RPMI7951 (cell line): ENCODE measurements at places on chromosomes 2 and 18. TPM values are rescaled to one million over a fixed set of nuclear protein-coding genes. Genes with fewer than 3 reads are reported as not detected.
A peak's percentile ranks its signal among the peaks of the same experiment; 100 is the strongest.

- no peak for DNase-seq
Observed at GRCh38 chr2:136929531-136929930, 164.2 kb downstream of the THSD7B start.

DNA sequence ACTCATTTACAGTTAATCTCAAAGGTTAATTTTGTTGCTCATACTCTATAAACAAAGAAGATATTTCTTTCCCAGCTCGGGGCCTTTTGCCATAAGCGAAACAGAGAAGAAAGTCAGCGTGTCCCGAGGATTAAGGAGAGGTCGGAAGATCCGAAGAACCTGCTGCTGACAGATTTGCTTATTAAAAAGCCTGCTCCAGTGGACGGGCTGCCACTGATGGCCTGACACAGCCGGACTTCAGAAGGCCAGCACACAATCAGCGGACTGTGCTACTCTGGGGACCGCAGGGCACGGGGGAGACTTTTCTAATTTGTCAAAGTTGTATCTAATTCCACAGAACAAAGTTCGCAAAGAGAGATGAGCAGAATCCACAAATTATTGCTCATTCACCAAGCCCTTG lies 315.4 kb downstream of the ETAA1 start:
- DNase-seq, result peak; percentile 26

DNA sequence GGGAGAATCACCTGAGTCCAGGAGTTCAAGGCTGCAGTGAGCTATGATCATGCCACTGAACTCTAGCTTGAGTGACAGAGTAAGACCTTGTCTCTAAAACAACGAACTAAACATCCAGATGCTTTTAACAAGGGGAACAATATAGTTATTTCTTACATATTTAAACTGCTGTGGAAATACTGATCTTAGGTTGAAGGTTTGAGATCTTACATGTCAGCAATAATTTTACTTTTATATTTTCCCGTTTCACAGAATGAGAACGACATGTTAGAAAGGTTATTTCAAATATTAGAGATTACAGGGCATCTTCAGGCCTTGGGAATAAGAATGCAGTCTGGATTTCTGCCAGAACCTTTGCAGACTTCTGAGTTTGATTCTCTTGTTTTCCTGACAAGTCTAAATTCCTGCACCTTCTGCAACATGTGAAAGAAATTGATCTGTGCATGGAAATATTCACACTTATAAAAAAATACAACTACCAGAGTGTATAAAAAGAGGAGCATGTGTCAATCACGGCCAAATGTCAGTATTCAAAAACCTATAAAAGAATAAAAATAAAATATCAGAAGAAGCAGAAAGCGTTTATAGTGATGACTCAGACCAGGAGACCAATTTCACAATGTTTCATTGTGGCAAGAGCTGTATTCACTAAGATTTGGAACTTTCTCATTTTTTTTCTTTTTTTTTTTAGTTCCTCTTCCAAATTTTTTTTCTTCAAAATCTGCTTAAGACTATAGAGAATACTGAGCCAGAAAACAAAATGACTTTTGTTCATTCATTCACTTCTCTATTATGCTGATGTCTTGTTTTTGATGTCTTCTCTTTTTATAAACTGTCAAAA lies 29.6 kb downstream of the COLEC12 start:
- peak; percentile 62 for DNase-seq

DNA sequence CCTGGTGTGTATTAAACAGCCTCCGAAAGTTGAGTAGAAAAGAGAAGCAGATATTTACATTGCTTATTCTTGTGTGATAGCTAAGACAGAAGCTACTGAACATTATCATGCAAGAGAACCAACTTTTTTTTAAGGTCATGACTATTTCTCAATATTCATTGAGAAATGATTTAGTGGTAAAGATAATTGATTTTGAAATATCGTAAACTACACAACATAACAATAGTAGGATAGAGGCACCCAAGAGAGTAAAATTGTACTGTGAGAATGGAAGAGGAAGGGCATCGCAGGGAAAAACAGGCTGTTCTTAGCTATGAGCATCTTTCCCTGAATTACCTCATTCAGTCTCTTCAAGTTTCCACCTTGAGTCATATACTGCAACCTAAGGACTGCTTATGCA lies 25.2 kb downstream of the HRH4 start:
- DNase-seq, result no peak

Gene CLEC4F
- not detected in 2 replicates for total RNA-seq

Gene DIPK1C
- not detected in 2 replicates for total RNA-seq

DNA sequence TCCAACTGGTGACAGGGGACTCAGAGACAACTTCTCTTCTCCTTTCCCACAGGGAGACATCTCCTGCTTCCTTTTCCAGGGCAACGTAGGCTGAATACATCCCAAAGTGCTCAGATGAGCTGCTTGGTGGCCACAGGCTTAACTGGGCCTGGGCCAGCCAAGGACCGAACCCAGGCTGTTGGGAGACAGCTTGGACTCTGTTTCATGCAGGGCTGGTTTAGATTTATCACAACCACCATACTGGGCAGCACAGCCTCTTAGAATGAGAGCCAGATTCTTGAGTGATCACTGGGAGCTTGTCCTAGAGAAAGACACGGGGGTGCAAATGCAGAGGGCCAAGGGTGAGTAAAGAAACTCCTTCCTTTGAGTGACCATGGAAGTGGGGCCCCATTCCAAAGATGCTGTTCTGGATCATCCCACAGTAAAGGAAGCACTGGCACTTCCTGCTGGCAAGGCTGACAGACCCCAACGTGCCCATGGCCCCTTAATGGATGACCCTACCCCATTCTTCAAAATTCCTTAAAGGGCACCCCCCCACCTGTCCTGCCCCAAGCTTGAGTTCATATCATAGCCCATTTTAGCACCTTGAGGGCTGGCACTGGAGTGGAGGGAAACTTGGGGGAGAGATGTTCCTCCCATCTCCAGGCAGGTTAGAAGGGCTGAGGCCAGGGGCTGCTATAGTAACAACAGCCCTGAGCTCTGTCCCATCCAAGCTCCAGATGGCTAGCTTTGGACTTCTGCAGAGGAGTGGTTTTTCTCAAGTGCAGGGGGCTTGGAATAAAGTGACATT lies 84.1 kb downstream of the CAPN13 start:
- no peak for DNase-seq

Gene NT5C1B
- not detected in 2 replicates for total RNA-seq

DNA sequence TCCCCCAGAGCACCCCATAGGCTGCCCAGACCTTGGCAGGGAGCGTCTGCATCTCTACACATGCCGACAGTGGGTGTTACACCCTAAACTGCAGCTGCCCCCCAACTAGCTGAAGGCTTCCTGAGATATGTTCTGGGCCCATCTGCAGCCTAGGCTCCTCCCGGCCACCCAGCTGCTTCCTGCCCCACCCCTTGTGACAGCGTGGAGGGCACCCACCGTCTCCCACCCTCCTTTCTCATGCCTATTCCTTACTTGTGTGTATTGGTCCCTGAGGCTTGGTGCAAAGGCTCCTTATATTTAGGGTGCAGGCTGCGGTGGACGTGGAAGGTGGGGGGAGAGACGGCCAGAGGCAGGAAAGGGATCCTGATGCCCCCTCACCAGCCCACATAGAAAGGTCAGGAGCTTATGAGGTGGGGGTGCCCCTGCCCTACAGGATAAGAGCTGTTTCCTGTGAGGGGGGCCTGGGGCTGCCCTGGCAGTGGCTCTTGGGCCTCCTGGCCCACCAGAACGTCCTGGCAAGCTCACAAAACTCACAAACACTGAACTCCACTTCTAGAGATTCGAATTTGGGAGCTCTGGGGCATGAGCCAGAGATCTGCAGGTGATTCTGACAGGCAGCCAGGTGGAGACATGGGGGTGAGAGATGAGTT lies 7.3 kb upstream of the PROM2 start:
- DNase-seq, result no peak

DNA sequence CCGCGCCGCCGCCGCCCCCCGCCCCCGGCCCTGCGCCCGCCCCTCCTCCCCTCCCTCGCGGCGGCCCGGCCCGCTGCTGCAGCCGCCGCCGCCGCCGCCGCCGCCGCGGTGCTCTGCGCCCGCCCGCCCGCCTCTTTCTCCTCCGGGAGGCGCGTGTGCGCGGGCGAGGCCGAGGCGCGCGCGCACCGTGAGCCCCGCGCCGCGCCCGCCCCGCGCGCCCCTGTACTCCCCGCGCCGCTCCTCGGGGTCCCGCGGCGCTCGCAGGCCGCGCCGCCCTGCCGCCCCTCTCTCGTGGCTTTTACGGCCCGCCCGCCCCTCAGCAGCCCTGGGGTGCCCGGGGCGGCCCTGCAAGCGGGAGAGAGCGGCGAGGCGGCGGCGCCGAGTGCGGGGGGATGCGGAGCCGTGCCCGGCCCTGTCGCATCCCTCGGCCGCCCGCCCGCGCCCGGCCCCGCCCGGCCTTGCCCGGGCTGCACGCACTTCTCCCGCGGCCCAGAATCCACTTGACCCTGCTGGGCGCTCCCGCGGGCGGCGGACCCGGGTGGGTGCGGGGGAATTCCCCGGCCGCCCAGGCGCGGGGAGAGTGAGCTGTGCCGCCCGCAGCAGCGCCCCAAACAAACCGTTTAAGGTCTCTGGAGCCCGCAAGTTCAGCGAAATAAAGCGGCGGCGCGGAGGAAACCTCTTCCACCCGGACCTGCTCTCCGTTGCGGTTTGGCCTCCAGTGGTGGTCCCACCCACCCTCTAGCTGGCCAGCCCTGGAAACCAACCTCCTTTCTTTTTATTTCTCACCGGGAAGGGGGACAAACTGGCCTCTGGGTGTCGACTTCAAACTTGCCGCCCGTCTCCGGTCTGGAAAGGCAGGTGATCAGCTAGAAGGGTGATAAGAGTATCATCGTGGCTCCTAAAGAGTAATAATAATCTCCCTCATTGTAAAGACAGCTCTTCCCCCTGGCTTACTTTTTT lies 37.4 kb downstream of the AFF3 start:
- DNase-seq, result no peak

GRCh38 chr2:28430377-28430765 lies 37.7 kb downstream of the FOSL2 start:
- DNase-seq, result no peak

- peak; percentile 75 for DNase-seq
Observed at GRCh38 chr2:229129738-229130371, 141.2 kb downstream of the PID1 start.

DNA sequence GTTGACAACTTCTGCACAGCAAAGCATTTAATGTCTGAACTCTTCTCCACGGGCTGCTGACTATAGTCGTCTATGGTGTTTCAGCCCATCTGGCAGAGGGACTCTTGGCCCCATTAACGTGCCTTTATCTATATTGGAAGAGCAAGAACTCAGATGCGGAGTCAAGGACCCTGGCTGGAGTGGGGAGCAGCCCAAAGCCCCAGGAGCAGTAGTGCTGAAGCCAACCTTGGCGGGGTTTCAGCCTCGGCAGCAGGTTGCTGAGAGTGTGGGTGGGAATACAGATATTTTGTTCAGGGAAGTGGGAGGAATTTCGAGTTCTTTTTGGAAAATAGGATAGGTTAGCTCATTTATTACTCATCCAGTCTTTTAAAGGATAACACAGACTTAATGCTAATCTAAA lies 34.2 kb downstream of the TMEM17 start:
- no peak for DNase-seq

Gene ABCG8
- not detected in 2 replicates for total RNA-seq

DNA sequence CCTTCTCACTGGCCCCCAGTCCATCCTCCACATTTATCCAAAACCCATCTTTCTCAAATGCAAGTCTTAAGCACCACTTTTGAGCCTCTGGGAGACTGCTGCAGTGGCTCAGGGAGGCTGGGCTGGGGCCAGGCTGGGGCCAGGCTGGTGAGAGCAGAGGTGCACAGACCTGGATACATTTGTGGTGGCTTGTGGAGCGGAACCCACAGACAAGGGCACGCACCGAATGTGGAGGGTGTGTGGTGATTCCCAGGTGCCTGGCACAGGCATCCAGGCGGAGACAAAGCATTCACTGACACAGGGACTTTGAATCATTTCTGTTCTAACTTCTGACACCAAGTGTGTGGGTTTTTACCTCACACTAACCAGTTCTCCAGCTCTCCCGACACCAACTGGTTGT lies 42.2 kb upstream of the MGAT4A start:
- DNase-seq, result no peak

GRCh38 chr2:216155954-216156353 lies 46.8 kb downstream of the XRCC5 start:
- DNase-seq, result no peak

Gene UGT1A1
- not detected in 2 replicates for total RNA-seq

Gene PTCD3
- 78.5 and 92.3 TPM in 2 replicates for total RNA-seq

GRCh38 chr18:43271593-43272432 lies 5.5 kb downstream of the SYT4 start:
- DNase-seq, result peak; percentile 31

- no peak for DNase-seq
Observed at GRCh38 chr2:229640636-229641035, 73.7 kb downstream of the DNER start.

DNA sequence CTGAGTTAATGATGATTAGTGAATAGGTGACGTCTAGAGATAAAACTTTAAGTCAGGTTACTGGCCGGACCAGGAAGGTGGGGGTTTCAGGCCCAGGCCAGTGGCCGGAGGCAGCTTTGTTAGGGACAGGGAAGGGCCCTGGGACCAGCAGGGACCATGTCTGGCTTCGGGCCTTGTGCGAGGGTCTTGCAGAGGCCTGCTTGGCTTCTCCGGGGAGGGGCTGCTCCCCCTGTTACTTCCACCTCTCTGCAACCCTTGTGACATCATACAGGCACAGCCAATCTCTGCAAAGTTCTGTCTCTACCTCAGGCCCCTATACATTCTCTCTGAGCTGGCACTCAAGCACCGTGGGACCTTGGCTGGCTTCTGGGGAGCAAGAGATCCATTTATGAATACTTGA lies at the start of gene ALLC:
ALLC (plus strand) TSS at position 320 of the 400 bp plus-strand sequence. CDS start 12,958 bp downstream, outside the sequence.
- DNase-seq, result no peak

Gene CHRND
- not detected in 2 replicates for total RNA-seq

Gene TYMS
- 46.7 and 54.4 TPM in 2 replicates for total RNA-seq

GRCh38 chr18:26763446-26764110 lies 101.9 kb downstream of the AQP4 start:
- no peak for DNase-seq

- DNase-seq, result no peak
Observed at GRCh38 chr2:101121174-101121573, 30.0 kb downstream of the TBC1D8 start.

Gene CROCC2
- 0.12 TPM in 1 of 2 replicates, not detected in the other for total RNA-seq

Gene EFR3B
- total RNA-seq, result 0.60 and 1.1 TPM in 2 replicates

Gene SNTG2
- total RNA-seq, result not detected in 2 replicates

- DNase-seq, result peak; percentile 13
Observed at GRCh38 chr2:70673041-70673647, 94.9 kb downstream of the ADD2 start.

DNA sequence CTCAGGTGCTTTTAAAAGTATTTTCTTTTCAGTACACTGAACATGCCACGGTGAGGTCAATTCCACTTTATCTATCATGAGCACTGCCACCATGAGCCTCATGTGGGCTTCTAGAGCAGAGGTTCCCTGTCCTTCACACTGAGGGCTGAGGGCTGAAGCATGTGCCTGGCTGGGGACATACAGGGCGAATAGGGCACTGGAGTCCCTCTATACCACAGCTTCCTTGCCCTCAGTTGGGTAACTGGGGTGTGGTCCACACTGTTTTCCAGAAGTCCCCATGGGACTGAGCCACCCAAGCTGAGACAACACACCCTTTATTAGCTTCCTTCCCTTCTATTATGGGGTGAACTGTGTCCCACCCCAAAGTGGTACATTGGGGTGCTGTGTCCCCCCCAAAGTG lies 172.2 kb upstream of the ID2 start:
- DNase-seq, result no peak
